ENCODE measurements at places on chromosomes 13 and 19. TPM values are rescaled to one million over a fixed set of nuclear protein-coding genes. Genes with fewer than 3 reads are reported as not detected.

Gene CTU1
- total RNA-seq, result 3.2 TPM

Gene GALP
- not detected for total RNA-seq

Gene IER2
- 20.3 TPM for total RNA-seq

Gene HOMER3
- 68.7 TPM for total RNA-seq

Gene ATP7B
- 1.3 TPM for total RNA-seq

Gene PAK4
- total RNA-seq, result 9.0 TPM

Gene APOC4
- total RNA-seq, result not detected

Gene KRTDAP
- not detected for total RNA-seq

Gene ZNF534
- not detected for total RNA-seq

Gene PDX1
- not detected for total RNA-seq

Gene CLC
- total RNA-seq, result not detected
